ENCODE measurements at places on chromosomes 11 and 22.

DNA sequence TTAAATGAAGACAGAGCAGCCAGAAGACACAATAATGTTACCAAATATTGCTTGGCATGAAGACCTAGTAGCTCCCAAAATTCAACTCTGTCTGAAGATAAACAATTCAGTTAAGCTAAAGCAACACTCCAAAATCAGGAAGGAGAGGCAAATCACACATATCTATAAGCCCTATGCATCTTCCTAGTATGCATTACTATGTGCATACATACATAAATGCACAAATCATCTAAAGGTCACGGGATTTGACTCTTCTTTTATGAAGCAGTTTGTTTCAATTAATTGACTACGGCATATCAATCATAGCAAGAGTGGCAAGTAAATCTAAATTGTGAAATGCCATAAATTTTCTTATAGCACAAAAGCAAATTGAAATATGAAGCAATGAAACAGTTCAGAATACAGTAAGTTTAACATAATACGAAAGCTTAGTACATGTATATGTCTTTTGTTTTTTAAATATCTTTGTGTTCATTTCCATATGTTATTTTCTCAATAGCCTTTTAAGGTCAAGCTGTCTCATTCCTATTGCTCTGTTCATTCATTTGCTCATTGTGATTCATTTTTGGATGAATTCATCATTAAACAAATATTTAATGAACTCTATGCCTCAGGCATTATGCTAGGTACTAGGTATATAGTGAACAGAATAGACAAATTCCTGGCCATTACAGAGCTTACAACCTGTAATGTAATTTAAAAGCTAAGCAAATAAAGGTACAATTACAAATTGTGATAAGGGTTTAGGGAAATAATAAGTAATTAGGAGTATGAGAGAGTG lies 540.5 kb downstream of the DLG2 start:
- DNase-seq = no peak

DNA sequence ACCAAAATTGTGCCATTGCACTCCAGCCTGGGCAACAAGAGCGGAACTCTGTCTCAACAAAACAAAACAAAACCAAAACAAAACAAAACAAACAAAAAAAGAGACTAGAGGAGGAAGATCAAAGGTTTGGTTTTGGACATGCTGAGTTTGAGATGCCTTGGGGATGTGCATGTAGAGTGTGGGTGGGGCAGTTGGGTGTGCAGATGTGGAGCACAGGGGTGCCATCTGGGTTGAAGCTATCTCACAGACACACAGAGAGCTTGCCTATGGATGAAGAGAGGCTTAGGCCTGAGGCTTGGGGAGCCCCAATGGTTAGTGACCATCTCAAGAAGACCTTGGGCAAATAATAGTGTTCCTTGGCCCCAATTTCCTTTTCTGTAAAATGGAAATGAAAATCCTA lies 45.8 kb upstream of the EIF3D start:
- no peak for DNase-seq

DNA sequence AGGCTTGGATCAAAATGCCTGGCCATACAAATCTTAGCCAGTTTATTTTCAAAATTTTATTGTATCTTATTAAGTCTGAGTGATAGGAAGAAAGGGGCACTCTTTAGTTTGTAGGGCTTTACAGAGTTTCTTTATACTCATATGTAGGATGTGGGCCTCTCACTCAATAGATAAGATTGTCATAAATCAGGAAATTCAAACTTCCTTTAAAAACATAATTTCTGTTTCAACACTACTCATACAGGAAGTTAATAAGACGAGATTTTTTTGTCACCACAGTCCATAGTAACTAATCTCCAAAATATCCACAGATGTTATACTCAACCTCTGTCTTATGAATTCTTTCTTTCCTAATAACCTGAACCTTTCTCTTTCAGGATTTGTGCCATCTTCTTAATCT lies 13.3 kb upstream of the OR56B4 start:
- no peak for DNase-seq

- DNase-seq = no peak
Measured at GRCh38 chr11:130766650-130767565, 149.4 kb downstream of the SNX19 start.

DNA sequence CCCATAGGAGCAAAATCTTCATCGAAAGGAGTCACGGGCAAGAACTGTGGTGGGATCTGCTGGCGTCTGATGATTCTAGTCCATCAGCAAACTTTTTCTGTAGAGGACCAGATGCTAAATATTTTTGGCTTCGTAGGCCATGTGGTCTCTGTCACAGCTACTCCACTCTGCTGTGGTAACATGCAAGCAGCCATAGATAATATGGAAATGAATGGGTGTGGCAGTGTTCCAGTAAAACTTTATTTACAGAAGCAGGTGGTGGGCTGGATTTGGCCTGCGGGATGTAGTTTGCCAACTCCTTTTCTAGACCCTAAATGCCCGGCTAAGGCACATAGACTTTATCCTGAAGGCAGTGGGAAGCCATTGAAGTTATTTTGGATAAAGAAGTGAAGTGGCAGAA lies 32.9 kb downstream of the BMAL1 start:
- no peak for DNase-seq

Measured in omental fat pad (tissue), 4 donors.